ENCODE measurements at places on chromosomes 5 and 9. TPM values are rescaled to one million over a fixed set of nuclear protein-coding genes. Genes with fewer than 3 reads are reported as not detected.

The MYOZ3 gene
- 12.4 TPM for total RNA-seq

The FGF10 gene
- 0.44 TPM for total RNA-seq

The MYMK gene
- total RNA-seq = not detected

The MYOT gene
- not detected for total RNA-seq

The AFAP1L1 gene
- total RNA-seq = 0.55 TPM

The IL13 gene
- total RNA-seq = not detected

The ACTBL2 gene
- not detected for total RNA-seq

The THBS4 gene
- total RNA-seq = 10.6 TPM

DNA sequence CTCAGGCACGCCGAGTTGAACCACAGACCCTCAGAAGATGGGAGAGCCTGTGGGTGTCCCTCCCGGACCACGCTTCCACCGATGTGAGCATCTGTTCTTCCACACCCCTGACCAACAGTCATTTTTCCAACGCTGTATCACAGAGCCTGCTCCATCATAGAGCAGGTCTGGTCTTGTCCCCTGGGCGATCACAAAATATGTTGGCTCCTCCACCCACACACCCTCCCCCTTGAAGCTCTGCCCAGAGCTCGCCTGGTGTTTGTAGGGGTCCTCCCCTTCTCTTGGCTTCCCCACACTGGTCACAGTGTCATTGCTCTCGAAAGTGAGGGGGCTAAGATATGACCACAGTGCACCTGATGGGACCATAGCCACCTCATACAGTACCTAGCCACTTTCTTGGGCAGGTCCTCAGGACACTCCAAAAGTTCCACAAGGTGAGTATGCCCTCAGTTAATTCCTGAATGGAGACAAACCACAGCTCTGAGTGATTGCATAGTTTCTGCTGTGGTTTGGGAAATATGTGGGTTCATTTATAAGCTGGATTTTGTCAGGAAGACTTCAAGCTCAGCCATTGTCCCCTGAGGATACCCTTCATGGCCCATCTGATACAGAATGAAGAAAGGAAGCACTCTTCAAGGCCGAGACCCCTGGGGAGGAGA lies 3.5 kb upstream of the ZNF618 start:
- H3K27me3 ChIP-seq = no peaks in the 10 kb centered on the region
- H3K36me3 ChIP-seq = no peaks in the 10 kb centered on the region
- no peak overlapping the region for H3K27ac ChIP-seq
- no peak for DNase-seq

DNA sequence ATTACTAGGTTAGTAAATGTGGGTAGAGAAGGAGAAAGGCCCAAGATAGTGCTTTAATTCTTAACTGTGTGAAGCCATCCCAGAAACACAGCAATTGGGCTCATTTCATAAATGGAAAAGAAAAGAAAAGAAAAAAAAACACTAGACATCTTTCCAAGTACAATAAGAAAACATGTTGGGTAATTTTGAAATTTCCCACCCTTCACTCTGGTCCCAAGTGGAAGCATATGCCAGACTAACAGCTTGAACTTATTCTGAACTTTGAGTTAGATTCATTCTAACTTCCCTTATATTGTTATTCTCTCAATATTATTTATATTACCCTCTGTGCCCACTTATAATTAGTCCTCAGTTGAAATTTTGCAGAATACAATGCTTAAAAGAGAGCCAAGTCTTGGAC lies 113.4 kb upstream of the GHR start:
- DNase-seq = no peak
- H3K27ac ChIP-seq = no peak overlapping the region
- H3K4me3 ChIP-seq = no peak overlapping the region
- H3K36me3 ChIP-seq = no peaks in the 10 kb centered on the region
- H3K4me1 ChIP-seq = no peaks in the 10 kb centered on the region

- no peaks in the 10 kb centered on the region for H3K36me3 ChIP-seq
- H3K27ac ChIP-seq = no peak overlapping the region
- DNase-seq = no peak
- peaks cover 33% of the 10 kb centered on the region for H3K4me1 ChIP-seq
Measured at GRCh38 chr5:150638053-150638444, 2.4 kb upstream of the SYNPO start.

- no peaks in the 10 kb centered on the region for H3K36me3 ChIP-seq
- no peak overlapping the region for H3K27ac ChIP-seq
- H3K27me3 ChIP-seq = no peaks in the 10 kb centered on the region
- no peak overlapping the region for H3K4me3 ChIP-seq
Measured at GRCh38 chr5:56696900-56697299, 118.4 kb upstream of the MAP3K1 start.

GRCh38 chr5:36156619-36157018 lies 4.7 kb downstream of the SKP2 start:
- peaks cover 20% of the 10 kb centered on the region for H3K4me1 ChIP-seq
- no peaks in the 10 kb centered on the region for H3K27me3 ChIP-seq
- no peak overlapping the region for H3K27ac ChIP-seq
- no peak for DNase-seq

DNA sequence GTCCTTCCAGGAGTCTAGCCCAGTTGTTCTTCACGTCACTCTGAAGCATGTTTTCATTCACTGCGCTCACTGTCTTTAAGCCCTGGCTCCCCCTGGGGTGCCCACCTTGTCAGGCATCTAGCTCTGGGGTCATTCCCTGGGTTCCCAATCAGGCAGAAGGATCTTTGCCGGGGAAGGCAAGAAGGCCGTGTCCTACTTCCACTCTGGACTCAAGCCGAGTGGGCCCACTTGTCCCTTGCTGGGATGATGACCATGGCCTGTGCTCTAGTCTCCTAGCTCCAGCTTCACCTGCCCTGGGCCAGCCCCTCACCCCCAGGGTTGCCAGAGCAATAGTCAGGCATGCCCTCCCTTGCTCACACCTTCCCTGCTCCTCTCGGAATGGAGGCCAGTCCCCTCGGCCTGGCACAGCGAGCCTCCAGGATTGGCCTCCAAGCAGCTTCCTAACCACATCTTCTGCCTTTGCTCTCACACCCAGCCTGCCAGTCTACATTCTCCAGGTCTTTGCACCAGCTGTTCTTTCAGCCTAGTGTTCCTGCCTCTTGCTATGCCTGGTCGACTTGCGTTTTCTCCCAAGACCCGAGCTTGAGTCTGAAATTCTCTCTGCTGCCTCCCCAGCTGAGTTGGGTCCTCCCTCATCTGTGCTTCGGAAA lies 32.2 kb upstream of the PSD2 start:
- H3K4me1 ChIP-seq = no peaks in the 10 kb centered on the region
- peaks cover 33% of the 10 kb centered on the region for H3K27me3 ChIP-seq
- no peak overlapping the region for H3K4me3 ChIP-seq
- peak overlapping the region; percentile 3 for H3K27ac ChIP-seq
- no peaks in the 10 kb centered on the region for H3K36me3 ChIP-seq
- no peak for DNase-seq

DNA sequence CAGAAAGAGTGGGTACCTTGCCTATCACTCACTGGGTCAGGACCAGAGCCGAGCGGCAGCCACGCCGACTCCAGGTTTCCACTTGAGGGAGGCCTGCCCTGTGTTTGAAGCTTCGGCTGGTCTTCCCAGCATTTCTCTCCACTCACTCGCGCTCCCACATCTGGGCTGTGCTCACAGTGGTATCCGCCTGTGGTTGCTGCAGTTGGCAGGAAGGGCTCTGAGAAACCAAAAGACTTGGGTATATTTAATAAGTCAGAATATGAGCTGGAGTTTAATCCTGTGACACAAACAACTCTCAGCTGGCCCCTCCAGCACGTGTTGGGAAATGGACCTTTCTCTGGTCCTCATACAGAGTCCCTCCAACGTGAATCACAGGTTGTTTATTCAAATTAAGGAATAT lies 70.9 kb downstream of the SPRY4 start:
- H3K27me3 ChIP-seq = no peaks in the 10 kb centered on the region
- H3K4me3 ChIP-seq = no peak overlapping the region
- peaks cover 3% of the 10 kb centered on the region for H3K4me1 ChIP-seq
- H3K27ac ChIP-seq = no peak overlapping the region
- H3K36me3 ChIP-seq = no peaks in the 10 kb centered on the region
- no peak for DNase-seq

DNA sequence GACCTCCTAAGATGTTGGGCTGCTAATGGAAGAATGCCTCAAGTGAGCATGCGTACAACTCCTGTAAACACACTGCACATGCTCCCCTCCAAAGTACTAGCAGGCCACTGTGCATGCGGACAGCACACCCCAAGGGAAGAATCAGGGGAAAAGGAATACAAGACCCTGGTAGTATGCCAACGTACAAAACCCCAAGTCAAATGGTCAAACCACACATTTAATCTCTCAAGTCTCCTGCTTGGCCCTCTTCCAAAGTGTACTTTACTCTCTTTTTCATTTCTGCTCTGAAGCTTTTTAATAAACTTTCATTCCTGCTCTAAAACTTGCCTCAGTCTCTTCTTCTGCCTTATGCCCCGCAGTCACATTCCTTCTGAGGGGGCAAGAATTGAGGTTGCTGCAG lies 466.4 kb downstream of the DMRTA1 start:
- no peak for DNase-seq
- no peaks in the 10 kb centered on the region for H3K27me3 ChIP-seq
- no peaks in the 10 kb centered on the region for H3K4me1 ChIP-seq
- no peak overlapping the region for H3K27ac ChIP-seq

GRCh38 chr5:71872311-71872864 lies 153.3 kb downstream of the CARTPT start:
- no peaks in the 10 kb centered on the region for H3K27me3 ChIP-seq
- H3K27ac ChIP-seq = no peak overlapping the region
- no peak overlapping the region for H3K4me3 ChIP-seq
- no peaks in the 10 kb centered on the region for H3K4me1 ChIP-seq

DNA sequence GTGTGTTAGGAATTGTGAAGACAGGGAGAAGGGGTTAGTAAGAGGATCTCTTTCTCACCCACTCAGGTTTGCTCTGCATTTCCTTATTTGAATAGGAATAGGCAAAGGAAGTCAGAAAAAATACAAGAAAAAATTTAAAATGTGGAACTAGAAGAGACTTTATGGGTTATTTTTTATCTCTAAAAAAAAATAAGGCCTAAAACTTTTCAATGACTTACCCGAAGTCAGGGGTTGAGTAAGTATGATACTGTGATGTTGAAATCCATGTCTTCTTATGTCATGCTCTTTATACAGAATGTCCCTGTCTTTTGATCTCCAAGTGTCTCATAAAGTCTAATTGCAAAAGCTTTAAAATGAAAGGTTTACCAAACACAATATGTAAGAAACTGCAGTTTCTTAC lies 148.3 kb upstream of the PIK3R1 start:
- H3K27me3 ChIP-seq = no peaks in the 10 kb centered on the region
- H3K36me3 ChIP-seq = no peaks in the 10 kb centered on the region
- no peak for DNase-seq
- no peaks in the 10 kb centered on the region for H3K4me1 ChIP-seq
- H3K27ac ChIP-seq = no peak overlapping the region
- H3K4me3 ChIP-seq = no peak overlapping the region

- H3K27me3 ChIP-seq = no peaks in the 10 kb centered on the region
- H3K4me1 ChIP-seq = no peaks in the 10 kb centered on the region
- peaks cover 18% of the 10 kb centered on the region for H3K36me3 ChIP-seq
- DNase-seq = peak; percentile 62
Measured at GRCh38 chr9:7144265-7145046, 386.7 kb downstream of the KDM4C start.

DNA sequence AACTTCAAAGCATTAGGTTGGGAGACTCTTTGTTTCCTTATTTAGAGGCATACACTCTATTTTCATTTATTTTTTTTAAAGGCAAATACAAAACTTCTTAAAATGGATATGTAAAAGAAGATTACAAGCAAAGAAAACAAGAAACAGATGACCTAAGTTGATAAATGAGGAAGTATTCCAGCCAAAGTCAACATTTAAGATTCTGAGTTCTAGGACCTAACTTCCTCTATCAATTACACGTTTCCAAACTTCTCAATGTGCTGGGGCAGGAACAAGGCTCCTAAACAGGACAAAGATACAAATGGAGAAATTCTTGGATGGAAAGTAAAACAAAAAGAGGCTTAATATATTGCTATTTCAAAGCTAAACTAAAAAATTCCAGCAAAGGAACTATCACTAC lies 89.5 kb downstream of the TLE1 start:
- H3K27ac ChIP-seq = no peak overlapping the region
- no peak for DNase-seq
- H3K27me3 ChIP-seq = no peaks in the 10 kb centered on the region
- H3K4me3 ChIP-seq = no peak overlapping the region

GRCh38 chr5:162256711-162257110 lies 189.1 kb downstream of the GABRG2 start:
- DNase-seq = no peak
- no peaks in the 10 kb centered on the region for H3K4me1 ChIP-seq
- no peak overlapping the region for H3K27ac ChIP-seq
- H3K36me3 ChIP-seq = peaks cover 4% of the 10 kb centered on the region

DNA sequence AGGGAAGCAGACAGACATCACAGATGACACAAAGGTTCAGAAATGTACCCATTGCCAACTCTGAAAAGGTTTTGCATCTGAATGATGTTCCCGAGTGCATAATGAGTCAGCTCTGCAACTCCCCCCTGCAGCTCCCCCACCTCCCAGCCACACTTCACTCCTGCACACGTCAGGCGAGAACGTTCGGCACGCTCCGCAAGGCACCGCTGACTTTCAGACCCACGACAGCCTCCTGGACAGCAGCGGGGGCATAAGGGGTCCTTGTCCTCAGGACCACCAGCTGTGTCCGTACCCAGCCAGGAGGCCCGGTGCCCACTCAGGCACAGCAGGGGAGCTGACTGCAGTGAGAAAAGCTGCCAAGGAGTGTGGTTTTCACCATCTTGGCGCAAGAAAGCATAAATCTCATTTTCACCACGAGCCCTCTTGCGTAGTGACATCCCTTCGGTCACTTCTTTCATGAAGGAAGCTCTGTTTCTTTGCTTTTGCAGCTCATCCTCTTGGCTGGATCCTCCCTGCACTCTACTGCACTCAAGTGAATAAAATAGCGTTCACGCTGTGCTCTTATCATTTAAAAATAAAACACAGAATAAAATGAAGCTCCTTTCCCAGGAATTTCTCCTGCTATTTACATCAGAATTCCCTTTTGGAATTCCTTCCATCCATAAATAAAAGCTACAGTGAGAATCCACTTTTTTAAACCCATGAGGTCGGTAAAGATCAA lies 9.9 kb downstream of the GFPT2 start:
- DNase-seq = peak; percentile 78
- peaks cover 15% of the 10 kb centered on the region for H3K4me1 ChIP-seq
- peak overlapping the region; percentile 24 for H3K27ac ChIP-seq
- no peak overlapping the region for H3K4me3 ChIP-seq

GRCh38 chr9:129814432-129815223 lies 9.3 kb downstream of the TOR1A start:
- no peaks in the 10 kb centered on the region for H3K4me1 ChIP-seq
- H3K27ac ChIP-seq = no peak overlapping the region
- H3K4me3 ChIP-seq = no peak overlapping the region

Data from endodermal cell (in vitro differentiated cells).